Activated CD4-positive, alpha-beta T cell treated with anti-CD3 and anti-CD28 coated beads, Interleukin-2, amount 10 ng/mL, durations not matched to agents 24 days and 14 days (primary cell): ENCODE measurements at places on chromosomes 12 and 14. TPM values are rescaled to one million over a fixed set of nuclear protein-coding genes. Genes with fewer than 3 reads are reported as not detected.

DNA sequence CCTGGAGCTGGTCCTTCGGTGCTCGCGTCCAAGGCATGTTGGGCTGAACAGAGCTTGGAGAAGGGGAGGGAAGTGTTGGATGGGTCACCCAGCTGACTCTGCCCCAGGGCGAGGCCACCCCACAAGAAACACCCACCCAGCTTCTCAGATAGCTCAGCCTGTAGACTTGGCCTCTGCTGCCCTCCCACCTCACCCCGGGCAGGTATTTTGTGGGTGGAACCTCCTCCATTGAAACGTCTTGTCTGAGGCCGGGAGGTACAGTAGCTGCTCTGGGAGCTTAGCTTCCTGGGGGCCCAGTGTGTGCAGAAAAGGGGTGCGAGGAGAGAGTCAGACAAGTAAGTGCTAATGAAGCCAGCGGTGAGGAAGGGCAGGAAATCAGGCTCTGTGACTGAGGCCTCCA is 54.8 kb upstream of the TSPAN9 start:
- no peak overlapping the region for H3K4me3 ChIP-seq
- H3K27me3 ChIP-seq, result no peaks in the 10 kb centered on the region
- H3K36me3 ChIP-seq, result no peaks in the 10 kb centered on the region
- no peak overlapping the region for H3K27ac ChIP-seq
- H3K4me1 ChIP-seq, result no peaks in the 10 kb centered on the region

GRCh38 chr14:101781240-101782061 is 19.9 kb downstream of the PPP2R5C start:
- peak overlapping the region; percentile 77 for H3K4me3 ChIP-seq
- peak overlapping the region; percentile 53 for H3K27ac ChIP-seq
- DNase-seq, result peak; percentile 81
- peaks cover 15% of the 10 kb centered on the region for H3K27me3 ChIP-seq

GRCh38 chr12:112916270-112916669 is 9.5 kb downstream of the OAS1 start:
- H3K4me1 ChIP-seq, result peaks cover 25% of the 10 kb centered on the region
- H3K27me3 ChIP-seq, result no peaks in the 10 kb centered on the region
- H3K36me3 ChIP-seq, result peaks cover 92% of the 10 kb centered on the region
- no peak overlapping the region for H3K4me3 ChIP-seq

DNA sequence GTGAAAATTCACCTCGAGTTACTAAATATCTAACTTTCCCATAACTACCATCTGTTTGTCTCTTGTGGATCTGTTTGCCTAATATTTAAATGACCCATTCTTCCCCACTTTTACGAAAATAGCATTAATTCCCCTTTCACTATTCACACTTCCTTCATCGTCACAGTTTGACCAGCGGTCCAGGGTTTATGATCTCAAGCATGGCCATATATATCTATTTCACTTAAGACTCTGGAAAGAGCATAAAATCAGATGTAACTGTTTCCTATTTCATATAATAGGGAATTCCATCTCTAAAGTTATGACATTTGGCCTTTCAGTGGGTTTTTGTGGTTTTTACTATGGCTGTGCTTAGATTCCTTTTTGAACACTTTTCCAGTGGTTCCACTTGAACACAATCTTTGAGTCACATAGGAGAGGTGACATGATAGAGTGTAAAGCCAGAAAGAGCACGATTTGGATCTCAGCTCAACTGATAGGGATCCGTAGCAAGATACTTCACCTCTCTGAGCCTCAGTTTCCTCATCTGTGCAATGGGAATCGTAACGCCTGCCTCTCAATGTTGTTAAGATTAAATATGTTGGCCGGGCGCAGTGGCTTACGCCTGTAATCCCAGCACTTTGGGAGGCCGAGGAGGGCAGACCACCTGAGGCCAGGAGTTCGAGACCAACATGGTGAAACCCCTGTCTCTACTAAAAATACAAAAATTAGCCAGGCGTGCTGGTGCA is 754 bp upstream of the BCL2L14 start:
- peak overlapping the region; percentile 91 for H3K27ac ChIP-seq
- peaks cover 31% of the 10 kb centered on the region for H3K4me1 ChIP-seq
- no peak for DNase-seq
- H3K36me3 ChIP-seq, result peaks cover 4% of the 10 kb centered on the region
- H3K4me3 ChIP-seq, result no peak overlapping the region
- H3K27me3 ChIP-seq, result no peaks in the 10 kb centered on the region

- no peak overlapping the region for H3K27ac ChIP-seq
- H3K36me3 ChIP-seq, result no peaks in the 10 kb centered on the region
- H3K4me1 ChIP-seq, result no peaks in the 10 kb centered on the region
- H3K4me3 ChIP-seq, result no peak overlapping the region
These were observed 48.9 kb downstream of the AMN start for GRCh38 chr14:102971314-102971713.

DNA sequence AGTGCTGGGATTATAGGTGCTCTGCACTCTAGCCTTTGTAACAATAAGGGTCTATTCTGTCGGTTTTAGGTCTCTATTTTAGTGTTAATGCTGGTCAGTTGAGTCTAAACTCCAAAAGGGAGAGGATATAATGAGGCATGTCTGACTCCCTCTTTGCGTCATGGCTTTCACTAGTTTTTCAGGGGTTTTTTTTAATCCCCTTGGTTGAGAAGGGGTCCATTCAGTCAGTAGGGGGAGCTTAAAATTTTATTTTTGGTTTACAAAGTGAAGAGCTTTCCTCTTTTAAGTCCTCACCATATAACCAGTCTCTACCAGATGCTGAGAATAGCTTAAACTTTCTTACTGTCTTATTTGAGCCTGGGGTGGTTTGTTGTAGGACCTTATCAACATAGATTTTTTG is 106.9 kb downstream of the PRKCH start:
- H3K27ac ChIP-seq, result no peak overlapping the region
- H3K4me1 ChIP-seq, result peaks cover 69% of the 10 kb centered on the region
- H3K36me3 ChIP-seq, result peaks cover 39% of the 10 kb centered on the region

GRCh38 chr12:12180136-12180535 is 86.7 kb downstream of the LRP6 start:
- H3K4me1 ChIP-seq, result no peaks in the 10 kb centered on the region
- peaks cover 44% of the 10 kb centered on the region for H3K27me3 ChIP-seq
- no peak overlapping the region for H3K4me3 ChIP-seq
- H3K27ac ChIP-seq, result no peak overlapping the region

- no peaks in the 10 kb centered on the region for H3K36me3 ChIP-seq
- H3K4me3 ChIP-seq, result no peak overlapping the region
- peaks cover 3% of the 10 kb centered on the region for H3K4me1 ChIP-seq
- no peak overlapping the region for H3K27ac ChIP-seq
These were observed 183.8 kb downstream of the TTC7B start for GRCh38 chr14:90632451-90632850.

- peak overlapping the region; percentile 96 for H3K27ac ChIP-seq
- H3K27me3 ChIP-seq, result no peaks in the 10 kb centered on the region
- H3K4me3 ChIP-seq, result peak overlapping the region; percentile 73
- H3K36me3 ChIP-seq, result no peaks in the 10 kb centered on the region
- peak; percentile 92 for DNase-seq
- H3K4me1 ChIP-seq, result peaks cover 65% of the 10 kb centered on the region
These were observed 11.1 kb upstream of the NINJ2 start for GRCh38 chr12:674272-674781.

DNA sequence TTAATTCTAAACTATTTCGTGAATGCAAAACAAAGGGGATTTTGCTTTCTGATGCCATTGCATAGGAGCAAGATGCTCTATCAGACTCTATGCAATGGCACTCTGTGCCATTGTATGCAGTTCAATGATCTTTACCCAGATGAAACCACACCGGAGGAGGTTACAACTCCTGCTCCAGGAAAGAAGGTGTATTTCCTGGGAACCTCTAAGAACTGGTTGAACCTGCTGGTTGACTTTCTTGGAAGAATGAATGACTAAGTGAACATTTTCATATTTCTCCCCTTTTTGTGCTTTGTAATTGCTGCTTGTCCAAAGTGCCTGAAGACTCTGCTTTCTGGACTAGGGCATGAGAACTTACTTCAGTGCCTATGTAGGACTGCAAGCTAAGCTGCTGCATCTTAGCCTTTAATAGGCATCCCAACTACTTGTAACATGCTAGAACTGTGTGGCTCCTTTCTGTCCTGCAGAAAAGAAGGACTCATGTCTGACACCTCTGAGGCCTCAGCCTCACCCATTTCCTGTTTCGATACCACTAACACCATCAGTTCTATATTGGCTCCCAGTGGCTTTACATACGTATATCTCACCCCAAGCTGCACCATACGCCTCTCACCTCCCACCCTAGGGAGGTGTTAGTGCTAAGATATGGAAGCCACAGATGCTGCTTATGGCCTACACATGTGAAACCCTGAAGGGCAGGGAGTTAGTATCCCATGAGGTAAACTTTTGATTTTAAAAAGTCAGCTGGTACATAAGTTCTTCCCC is 193.5 kb upstream of the CNOT2 start:
- H3K27ac ChIP-seq, result no peak overlapping the region
- no peaks in the 10 kb centered on the region for H3K27me3 ChIP-seq
- DNase-seq, result peak; percentile 60
- peaks cover 8% of the 10 kb centered on the region for H3K4me1 ChIP-seq

DNA sequence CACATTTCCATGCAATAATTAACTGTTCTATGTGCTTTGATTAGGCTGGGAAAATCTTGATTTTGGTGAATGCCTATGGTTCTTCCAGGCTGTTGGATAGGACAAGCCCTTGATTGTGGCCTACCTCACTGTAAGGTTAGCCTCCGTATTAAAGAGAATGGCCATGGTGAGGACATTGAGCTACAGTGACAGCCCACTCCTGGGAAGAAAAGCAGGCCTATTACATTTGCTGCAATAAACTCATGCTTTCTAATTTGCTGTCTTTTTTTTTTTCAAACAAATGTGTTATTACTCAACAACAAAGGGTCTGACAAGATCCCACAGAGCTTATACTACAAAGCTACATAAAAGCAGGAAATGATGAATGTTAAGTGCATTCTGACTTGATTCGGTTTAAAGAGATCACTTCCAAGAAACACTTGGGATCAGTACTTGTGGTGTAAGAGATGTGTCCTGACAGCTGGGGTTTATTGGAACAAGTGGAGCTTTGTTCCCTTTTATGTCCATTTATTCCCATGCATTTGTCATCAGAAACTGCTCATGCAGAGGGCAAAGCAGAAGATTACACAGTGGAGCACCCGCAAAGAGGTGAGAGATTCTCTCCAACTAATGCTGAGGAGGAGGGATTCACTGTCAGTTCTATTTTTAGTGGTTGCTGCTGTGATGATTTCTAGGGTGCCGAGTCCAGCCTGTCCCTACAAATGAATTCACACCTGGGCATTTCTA is 29.1 kb upstream of the KCNK10 start:
- H3K36me3 ChIP-seq, result no peaks in the 10 kb centered on the region
- no peak overlapping the region for H3K4me3 ChIP-seq
- no peak overlapping the region for H3K27ac ChIP-seq
- no peak for DNase-seq

GRCh38 chr14:105123981-105124765 is 44.4 kb downstream of the JAG2 start:
- DNase-seq, result no peak
- peaks cover 11% of the 10 kb centered on the region for H3K27me3 ChIP-seq
- peaks cover 3% of the 10 kb centered on the region for H3K4me1 ChIP-seq
- no peak overlapping the region for H3K4me3 ChIP-seq
- H3K36me3 ChIP-seq, result no peaks in the 10 kb centered on the region

DNA sequence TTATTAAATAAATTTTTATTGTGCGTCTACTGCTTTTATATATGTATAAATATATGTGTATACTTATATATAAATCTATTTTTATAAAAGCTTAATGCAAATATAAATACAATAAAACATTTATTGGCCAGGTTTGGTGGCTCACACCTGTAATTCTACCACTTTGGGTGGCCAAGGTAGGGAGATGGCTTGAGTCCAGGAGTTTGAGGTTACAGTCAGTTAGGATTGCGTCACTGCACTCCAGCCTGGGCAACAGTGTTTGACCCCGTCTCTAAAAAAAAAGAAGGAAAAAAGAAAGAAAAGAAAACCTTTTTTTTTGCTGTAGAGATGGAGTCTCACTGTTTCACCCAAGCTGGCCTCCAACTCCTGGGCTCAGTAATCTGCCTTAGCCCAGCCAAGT is 20.9 kb downstream of the ACTR6 start:
- H3K27ac ChIP-seq, result no peak overlapping the region
- peaks cover 30% of the 10 kb centered on the region for H3K36me3 ChIP-seq
- H3K4me3 ChIP-seq, result no peak overlapping the region
- no peaks in the 10 kb centered on the region for H3K27me3 ChIP-seq

Gene TAC3
- 0.57 TPM in 1 of 2 replicates, not detected in the other for total RNA-seq

Gene C1R
- total RNA-seq, result 1.4 and 2.5 TPM in 2 replicates

Gene RNASE3
- total RNA-seq, result not detected in 2 replicates

Gene DLK1
- total RNA-seq, result not detected in 2 replicates

Gene GDF3
- total RNA-seq, result not detected in 2 replicates

Gene SERPINA10
- total RNA-seq, result not detected in 2 replicates

Gene SYNDIG1L
- total RNA-seq, result not detected in 2 replicates

Gene HCAR2
- 0.26 and 0.47 TPM in 2 replicates for total RNA-seq
